ENCODE measurements at places on chromosomes 4 and X.

GRCh38 chrX:41890026-41890423 is 33.3 kb downstream of the CASK start:
- no peak for DNase-seq

DNA sequence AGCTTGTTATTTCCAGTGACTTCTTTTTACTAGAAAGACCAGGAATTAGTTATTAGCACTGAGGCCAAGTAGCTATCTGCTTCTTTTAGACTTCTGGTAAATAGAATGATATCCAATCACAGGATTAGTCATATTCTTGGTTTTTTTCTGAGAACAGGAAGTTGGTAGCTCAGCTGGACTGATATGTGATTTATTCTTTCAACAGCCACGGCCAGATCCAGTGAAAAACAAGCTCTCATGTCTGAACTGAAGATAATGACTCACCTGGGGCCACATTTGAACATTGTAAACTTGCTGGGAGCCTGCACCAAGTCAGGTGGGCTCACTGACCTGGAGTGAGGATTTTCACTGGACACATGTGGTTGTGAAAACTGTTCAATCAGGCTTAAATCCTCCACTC is 48.6 kb downstream of the PDGFRA start:
- DNase-seq, result no peak

GRCh38 chr4:145069361-145069760 is 28.6 kb downstream of the ANAPC10 start:
- DNase-seq, result no peak

DNA sequence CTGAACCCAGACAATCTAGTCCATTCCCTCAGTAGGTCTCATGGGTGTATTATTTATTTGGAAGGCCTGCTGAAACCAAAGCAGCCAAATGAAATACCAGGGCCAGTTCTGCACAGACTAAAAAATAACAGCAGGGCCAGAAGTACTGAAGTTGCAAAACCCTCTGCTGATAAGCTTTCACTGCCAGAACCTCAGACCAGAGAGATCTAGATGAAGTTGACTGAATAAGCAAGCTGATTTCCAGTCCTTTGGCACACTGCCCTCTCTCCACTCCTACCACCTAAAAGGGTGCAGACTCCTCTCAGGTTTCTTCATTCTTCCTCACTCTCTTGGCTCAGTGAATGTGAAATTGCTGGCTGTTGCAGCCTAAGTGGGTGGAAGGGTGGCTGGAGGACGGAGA is 276.7 kb upstream of the KLF3 start:
- DNase-seq, result no peak

GRCh38 chrX:139297638-139298037 is 232.9 kb upstream of the F9 start:
- no peak for DNase-seq

GRCh38 chr4:28799696-28800095 is 1920.5 kb upstream of the PCDH7 start:
- DNase-seq, result no peak

DNA sequence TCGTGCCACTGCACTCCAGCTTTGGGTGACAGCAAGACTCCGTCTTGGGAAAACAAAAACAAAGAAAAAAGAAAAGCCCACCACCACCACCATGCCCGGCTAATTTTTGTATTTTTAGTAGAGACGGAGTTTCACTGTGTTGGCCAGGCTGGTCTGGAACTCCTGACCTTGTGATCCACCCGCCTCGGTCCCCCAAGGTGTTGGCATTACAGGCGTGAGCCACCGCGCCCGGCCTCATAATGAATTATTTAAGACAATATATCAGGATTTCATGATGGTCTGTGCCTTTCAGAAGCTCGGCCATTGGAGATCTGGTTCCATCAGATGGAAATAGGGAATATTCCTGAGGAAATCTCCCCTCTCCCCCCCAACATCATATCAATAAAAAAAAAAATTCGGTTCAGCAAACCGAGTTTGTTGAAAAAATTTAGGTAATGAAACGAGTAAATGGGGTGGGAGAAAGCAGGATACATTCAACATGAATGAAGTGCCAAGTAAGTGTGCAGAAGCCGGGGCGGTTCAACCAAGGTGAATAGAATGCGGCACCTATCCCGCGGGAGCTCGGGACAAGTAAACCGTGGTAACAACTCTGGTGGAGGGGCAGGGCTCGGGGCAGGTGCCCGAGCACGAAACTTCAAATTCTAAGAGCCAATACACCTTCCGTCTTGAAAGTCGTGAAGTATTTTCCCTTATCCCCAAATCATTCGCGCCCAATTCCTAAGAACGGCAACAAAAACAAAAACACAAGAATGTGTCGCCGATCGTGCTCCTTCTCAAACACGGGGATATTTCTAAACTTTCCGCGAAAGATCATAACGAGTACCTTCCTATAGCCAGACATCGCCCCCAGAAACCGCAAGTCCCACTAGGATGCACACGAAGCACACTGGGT is 773 bp upstream of the TXLNG start:
- DNase-seq, result no peak

- no peak for DNase-seq
Measured at GRCh38 chr4:150047546-150047945, 30.7 kb upstream of the DCLK2 start.

DNA sequence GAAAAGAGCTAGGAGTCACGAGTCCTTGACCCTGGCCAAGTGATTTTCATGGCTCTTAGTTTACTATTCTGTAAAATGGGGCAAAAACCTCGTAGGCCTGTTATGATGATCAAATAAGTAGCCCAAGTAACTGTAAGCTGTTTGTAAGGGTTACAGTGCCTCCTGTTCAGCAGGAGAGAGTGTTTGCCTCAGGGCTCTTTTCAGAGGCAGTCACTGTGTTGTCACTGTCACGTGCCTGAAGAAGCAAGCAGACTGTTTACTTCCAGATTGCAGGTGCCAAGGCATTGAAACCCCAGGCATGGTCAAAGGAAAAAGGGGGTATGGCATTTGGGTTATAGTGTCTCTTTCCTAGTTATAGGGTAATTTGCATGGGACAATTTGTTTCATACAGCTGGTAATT is 4.5 kb downstream of the RAB39B start:
- DNase-seq, result no peak
